ENCODE measurements at places on chromosomes 7 and 10.

GRCh38 chr10:132893090-132893489 lies 49.3 kb downstream of the CFAP46 start:
- DNase-seq, result no peak

DNA sequence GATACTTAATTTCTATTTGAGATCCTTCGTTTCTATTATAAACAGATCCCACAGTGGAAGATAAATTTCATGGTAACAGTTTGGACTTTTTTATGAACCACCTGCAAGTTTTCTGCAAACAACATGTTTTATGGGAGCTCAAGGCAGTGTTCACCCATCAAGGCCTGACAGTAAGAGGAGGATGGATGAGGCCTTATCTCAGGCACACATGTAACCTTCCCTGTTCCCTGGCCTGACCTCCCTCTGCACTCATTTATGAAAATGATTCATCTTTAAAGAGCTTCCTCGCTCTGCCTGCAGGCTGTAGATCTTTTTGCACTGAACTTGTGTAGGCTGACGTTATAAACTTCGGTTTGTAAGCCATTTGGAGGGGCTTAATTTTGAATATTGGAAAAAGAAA lies 500.1 kb downstream of the GATA3 start:
- no peak for DNase-seq

GRCh38 chr10:62426086-62426485 lies 51.9 kb downstream of the ZNF365 start:
- peak; percentile 34 for DNase-seq

GRCh38 chr7:26429168-26429567 lies 137.5 kb downstream of the SNX10 start:
- no peak for DNase-seq

DNA sequence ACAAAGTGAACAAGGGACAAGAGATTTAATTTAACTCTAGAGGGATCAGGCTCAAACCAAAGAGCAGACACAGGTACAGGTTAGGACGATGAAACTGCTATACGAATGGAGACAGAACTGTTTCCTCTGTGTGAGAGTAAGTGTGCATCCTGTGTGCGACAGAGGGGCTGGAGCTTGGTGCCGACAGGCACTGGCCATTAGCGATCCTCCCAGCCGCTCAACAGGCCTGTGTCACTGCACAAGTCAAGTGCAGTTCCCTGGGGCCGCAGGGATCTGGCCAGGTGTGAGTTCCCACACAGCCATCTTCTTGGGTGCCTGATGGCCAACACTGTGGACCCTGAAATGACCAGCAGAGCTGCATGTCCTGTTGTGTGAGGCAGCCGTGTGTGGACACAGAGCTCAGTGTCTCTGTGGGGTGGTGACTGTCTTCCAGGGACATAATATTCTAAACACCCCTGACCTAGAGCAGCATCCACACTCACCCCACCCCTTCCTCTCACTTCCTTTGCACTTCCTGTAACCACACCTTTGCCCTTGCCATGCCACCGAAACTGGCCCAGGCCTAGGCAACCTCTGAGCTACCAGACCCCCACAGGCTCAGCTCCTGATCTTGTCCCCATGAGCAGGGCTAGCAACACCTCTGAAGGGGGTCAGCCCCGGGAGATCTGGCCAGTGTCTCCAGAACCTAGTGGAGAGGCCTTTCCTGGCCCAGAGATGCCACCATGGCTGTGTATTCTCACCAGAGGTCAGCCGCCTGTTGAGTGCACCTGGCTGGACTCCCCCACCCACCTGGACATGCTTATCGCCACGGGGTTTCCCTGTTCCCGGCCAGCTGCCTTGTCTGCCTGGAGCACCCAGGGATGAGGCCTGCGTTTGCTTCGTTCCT lies 11.7 kb upstream of the TBRG4 start:
- no peak for DNase-seq

GRCh38 chr7:80790877-80791276 lies 128.0 kb downstream of the SEMA3C start:
- DNase-seq, result no peak

DNA sequence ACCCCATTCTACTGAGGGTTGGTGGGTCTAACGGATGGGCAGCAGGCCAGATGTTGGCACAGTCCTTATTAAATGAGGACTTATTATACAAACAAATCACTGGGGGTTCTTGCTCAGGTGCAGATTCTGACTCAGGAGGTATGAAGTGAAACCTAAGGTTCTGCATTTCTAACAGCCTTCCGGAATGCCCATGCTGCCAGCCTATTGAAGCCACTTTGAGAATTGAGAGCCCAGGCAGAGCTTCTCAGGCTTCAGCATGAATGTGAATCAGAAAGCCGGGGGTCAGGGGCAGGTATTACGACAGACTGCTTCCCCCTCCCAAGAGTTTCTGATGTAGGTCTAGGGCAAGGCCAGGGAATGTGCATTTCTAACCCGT lies 34.1 kb upstream of the NPFFR1 start:
- no peak for DNase-seq

GRCh38 chr10:110138197-110138812 lies 69.1 kb upstream of the MXI1 start:
- no peak for DNase-seq

DNA sequence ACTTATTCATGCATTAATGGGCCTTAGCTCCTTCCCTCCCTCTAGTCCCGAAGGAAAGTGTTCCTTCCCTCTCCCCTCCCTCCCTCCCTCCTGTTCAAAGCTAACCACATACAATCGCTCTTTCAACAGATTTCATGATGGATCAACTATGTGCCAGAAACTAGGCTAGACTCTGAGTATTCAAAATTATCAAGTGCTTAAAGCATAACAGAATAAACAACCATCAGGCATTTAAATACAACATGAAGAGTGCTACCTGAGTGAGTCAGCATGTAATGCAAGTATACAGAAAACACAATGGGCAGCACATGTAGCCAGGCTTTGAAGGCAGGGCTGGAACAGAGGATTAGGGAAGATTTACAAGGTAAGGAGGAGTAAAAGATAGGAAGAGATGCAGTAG lies 11.3 kb downstream of the CHCHD3 start:
- DNase-seq, result no peak

- DNase-seq, result no peak
These were observed 4.8 kb downstream of the KLF6 start for GRCh38 chr10:3780021-3780770.

GRCh38 chr10:21184984-21185383 lies 287.9 kb upstream of the NEBL start:
- DNase-seq, result no peak

- no peak for DNase-seq
These were observed 253.6 kb downstream of the ELFN1 start for GRCh38 chr7:1923409-1924257.
